ENCODE measurements at places on chromosomes 12 and 14. TPM values are rescaled to one million over a fixed set of nuclear protein-coding genes. Genes with fewer than 3 reads are reported as not detected.

- H3K36me3 ChIP-seq: peaks cover 3% of the 10 kb centered on the region
- DNase-seq: no peak
- no peak overlapping the region for H3K27ac ChIP-seq
- H3K4me1 ChIP-seq: peaks cover 17% of the 10 kb centered on the region
- H3K27me3 ChIP-seq: no peaks in the 10 kb centered on the region
- H3K4me3 ChIP-seq: no peak overlapping the region
Observed at GRCh38 chr12:99053616-99054362, 408.7 kb downstream of the APAF1 start.

GRCh38 chr14:69755784-69756183 is 11.2 kb upstream of the SRSF5 start:
- no peaks in the 10 kb centered on the region for H3K4me1 ChIP-seq
- DNase-seq: no peak
- H3K36me3 ChIP-seq: no peaks in the 10 kb centered on the region
- H3K27me3 ChIP-seq: peaks cover 2% of the 10 kb centered on the region
- no peak overlapping the region for H3K4me3 ChIP-seq

DNA sequence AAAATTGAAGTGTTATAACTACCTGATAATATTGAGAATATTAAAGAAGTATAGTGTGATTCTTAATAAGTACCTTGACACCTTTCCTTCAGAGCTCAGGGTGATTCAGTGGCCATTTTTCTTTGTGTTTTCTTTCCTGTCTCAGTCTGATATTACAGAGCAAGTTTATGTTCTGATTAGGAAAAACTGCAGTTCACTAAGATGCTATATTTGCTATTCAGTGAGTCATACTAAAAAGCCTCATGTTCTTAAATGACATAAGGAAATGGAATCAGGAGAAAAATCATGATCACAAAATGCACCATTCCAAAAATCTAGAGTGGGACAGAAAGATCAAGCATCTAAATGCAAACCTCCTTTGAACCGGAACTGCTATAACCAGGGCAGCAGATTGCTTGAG is 390.6 kb upstream of the ATP2B1 start:
- no peaks in the 10 kb centered on the region for H3K36me3 ChIP-seq
- H3K27me3 ChIP-seq: no peaks in the 10 kb centered on the region
- no peak overlapping the region for H3K27ac ChIP-seq
- no peak for DNase-seq
- peaks cover 22% of the 10 kb centered on the region for H3K4me1 ChIP-seq
- no peak overlapping the region for H3K4me3 ChIP-seq

GRCh38 chr12:113202300-113203075 is 17.0 kb downstream of the RITA1 start:
- H3K4me1 ChIP-seq: peaks cover 4% of the 10 kb centered on the region
- DNase-seq: no peak
- peaks cover 5% of the 10 kb centered on the region for H3K36me3 ChIP-seq
- H3K27me3 ChIP-seq: no peaks in the 10 kb centered on the region

- H3K27ac ChIP-seq: peak overlapping the region; percentile 31
Observed at GRCh38 chr12:124053851-124054250, 80.8 kb downstream of the ZNF664 start.

The ADGRD1 gene
- total RNA-seq: 0.73 TPM

The RPGRIP1 gene
- total RNA-seq: not detected

The ACTR10 gene
- 57.0 TPM for total RNA-seq
